Endothelial cell of coronary artery (primary cell): ENCODE measurements at places on chromosomes 7 and 10. TPM values are rescaled to one million over a fixed set of nuclear protein-coding genes. Genes with fewer than 3 reads are reported as not detected.

Gene BICC1
- total RNA-seq = 0.45 and 8.1 TPM in 2 replicates

Gene PRSS37
- not detected in 2 replicates for total RNA-seq

Gene RBP4
- total RNA-seq = not detected in 2 replicates

Gene ENO4
- total RNA-seq = under 0.01 and 0.28 TPM in 2 replicates

Gene MAGI2
- 1.8 and 3.4 TPM in 2 replicates for total RNA-seq

Gene SH2D4B
- total RNA-seq = 0.09 TPM in 2 replicates
